Stimulated activated CD8-positive, alpha-beta memory T cell treated with anti-CD3 and anti-CD28 coated beads, Interleukin-7, amount 100 ng/mL, for 1 hour (primary cell): ENCODE measurements at places on chromosomes 2 and 18.

GRCh38 chr2:17475286-17475685 lies 43.0 kb downstream of the RAD51AP2 start:
- no peak for DNase-seq

- DNase-seq: no peak
Measured at GRCh38 chr2:104874230-104874629, 20.3 kb downstream of the POU3F3 start.

GRCh38 chr2:23519334-23519651 lies 134.3 kb downstream of the KLHL29 start:
- no peak for DNase-seq

GRCh38 chr2:241873081-241873802 lies 3.7 kb downstream of the RTP5 start:
- DNase-seq: no peak

- no peak for DNase-seq
Measured at GRCh38 chr2:231146665-231147064, 21.8 kb upstream of the HTR2B start.

GRCh38 chr18:32160547-32160946 lies 29.3 kb upstream of the MEP1B start:
- DNase-seq: no peak

- no peak for DNase-seq
Measured at GRCh38 chr2:75528221-75528977, 32.3 kb downstream of the EVA1A start.
